Chondrocyte (in vitro differentiated cells): ENCODE measurements at places on chromosomes 1 and 21.

DNA sequence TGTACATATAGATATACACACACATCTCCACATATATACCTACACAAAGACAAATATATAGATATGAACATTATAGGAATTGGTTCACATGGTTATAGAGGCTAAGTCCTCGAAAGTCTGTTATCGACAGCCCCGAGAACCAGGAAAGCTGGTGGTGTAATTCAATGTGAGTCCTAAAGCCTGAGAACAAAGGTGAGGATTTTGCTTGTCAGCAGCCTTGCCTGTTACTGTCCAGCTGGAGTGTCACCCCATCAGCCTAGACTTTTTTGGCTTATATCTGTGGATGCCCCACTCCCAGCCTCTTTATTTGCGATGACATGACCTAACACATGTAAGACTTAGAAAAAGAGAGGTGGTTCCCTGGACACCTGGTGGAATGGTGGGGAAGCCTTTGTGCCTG, 97.0 kb downstream of the GIPC2 start:
- DNase-seq, result no peak

- DNase-seq, result no peak
These were observed 12.5 kb downstream of the CHD5 start for GRCh38 chr1:6167391-6168303.

GRCh38 chr1:192489748-192490147, 85.8 kb upstream of the RGS1 start:
- no peak for DNase-seq

GRCh38 chr1:40810927-40811326, 27.3 kb downstream of the KCNQ4 start:
- DNase-seq, result no peak

DNA sequence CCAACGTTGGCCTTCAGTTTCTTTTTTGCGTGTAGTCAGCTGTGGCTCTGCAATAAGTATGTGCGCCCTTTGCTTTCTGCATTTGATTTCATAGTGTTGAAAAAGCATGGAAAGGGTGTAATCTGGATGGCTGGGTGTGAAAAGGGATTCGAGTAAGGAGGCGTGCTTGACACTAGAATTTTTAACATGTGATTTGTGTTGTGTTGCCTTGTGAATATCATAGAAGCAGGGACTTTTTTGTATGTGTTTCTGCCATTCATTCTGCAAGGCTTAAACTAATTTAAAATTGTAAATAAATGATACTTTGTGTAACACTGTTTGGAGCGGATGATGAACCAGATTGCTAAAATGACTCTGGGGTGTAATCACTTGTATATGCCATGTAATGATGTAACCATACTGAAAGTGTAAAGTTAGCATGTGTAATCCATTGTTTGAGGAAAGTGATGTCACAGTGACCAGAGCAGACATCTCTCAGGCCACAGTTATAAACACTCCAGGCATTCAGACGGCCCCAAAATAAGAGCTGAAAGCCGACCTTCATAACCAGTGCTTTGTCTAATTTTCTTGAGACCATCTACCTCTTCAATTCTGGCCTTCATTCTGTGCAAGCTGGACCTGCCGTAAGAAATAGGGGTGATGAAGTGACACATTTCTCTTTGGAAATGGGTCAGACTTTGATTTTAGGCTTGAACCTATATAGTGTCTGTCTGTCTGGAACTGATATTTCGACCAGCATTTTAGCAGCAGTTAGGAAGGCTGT, 618 bp downstream of the SH3BGR start:
- no peak for DNase-seq

DNA sequence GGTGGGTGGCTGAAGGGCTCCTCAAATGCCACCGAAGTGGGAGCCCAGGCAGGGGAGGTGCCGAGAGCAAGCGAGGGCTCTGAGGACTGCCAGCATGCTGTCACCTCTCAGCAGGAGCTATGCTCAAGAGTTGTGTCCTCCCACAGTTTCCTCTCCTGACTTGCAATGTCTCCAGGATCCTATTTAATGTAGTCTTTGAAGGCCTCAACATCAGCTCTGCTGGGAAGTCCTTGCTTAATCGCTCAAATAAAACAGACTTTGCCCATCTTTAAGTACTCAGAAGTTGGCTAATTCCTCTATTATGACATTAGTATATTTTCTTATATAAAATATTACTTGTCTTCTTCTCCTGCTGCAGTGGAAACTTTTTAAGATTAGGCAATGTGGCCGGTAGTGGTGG, 154.2 kb upstream of the NRIP1 start:
- no peak for DNase-seq

DNA sequence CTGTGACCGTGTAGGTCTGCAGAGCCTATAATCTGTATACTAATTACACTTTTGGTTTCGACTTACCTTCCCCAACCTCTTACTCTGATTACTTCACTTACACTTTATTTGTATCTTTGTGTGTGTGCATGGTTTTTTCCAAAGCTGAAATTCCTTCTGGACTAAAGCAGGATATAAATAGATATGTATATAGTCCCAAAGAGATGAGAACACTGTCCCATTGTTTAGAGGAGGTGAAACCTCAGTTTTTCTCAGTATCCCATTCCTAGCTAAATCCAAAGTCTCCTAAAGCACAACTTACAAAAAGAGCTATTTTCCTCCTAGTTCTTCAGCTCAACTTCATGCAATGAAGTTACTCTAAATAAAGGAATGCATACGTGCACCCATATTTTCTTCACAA, 442.2 kb downstream of the SMYD3 start:
- no peak for DNase-seq

GRCh38 chr1:19138331-19138730, 71.7 kb downstream of the UBR4 start:
- no peak for DNase-seq

DNA sequence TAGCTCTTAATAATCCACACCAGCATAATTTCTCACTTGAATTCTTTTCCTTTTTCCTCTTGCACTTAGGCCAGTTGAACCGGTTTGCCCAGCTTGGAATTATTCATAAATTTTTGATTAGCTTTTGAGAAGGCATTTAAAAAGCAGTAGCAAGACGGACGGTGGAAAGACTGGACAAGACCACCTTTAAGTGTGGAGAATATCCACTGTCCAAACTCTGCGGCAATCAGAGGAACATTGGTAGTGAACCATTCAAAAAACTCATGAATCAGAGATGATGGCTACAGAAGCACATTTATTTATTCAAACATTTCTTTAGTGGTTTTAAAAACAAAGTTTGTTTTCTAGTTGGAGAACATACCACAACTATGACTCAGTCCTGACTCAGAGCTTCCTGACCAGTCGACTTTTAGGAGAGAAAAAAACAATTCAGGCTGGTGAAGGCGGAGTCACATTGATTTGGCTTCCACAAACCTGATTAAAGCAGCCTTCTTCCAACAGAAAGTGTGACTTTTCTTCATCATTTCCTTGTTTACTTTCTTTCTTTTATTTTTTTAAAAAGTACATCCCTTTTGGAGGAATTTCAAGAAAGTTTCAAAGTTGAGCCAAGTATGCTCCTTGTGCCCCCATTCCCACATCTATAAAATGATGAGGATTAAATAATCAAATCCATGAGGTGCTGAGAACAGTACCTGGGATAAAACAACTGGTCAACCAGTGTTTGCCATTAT, 128.8 kb downstream of the ADSS2 start:
- no peak for DNase-seq

GRCh38 chr1:169890761-169891538, 2.7 kb downstream of the SCYL3 start:
- no peak for DNase-seq

DNA sequence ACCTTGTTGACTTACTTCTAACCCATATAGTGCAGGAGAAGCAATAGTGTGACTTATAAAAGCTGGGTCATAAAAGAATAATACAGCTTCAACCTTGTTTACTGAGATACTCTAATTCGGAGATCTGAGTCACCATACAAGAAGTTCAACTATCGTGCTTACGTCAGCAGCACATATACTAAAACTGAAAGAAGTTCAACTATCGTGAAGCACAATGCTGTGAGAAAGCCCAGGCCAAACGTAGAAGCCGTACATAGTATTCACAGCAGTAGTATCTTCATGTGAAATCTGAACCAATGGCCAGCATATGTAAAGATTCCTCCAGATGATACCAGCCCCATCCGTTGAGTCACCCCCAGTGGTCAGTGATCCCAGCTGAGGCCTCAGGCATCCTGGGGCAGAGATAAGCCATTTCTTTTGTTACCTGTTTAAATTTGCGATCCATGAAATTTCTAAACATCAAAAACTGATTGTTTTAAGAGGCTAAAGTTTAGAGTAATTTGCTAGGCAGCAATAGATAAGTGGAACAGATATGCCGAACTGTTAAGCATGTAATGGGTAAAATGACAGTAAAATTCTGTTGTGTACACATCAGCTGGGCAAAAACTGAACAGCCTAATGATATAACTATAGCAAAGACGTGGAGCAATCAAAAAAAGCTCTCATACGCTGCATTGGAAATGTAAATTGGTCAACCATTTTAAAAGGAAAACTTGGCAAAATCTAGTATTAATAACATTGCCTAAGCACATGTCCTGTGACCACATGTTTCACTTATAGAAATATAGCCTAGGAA, 53.9 kb upstream of the SAMD13 start:
- DNase-seq, result no peak

- DNase-seq, result no peak
These were observed 428.4 kb upstream of the B3GALT2 start for GRCh38 chr1:193614817-193615216.

GRCh38 chr21:46151989-46152926, 3.1 kb downstream of the FTCD start:
- peak; percentile 87 for DNase-seq

GRCh38 chr1:95509989-95510388, 276.0 kb downstream of the RWDD3 start:
- DNase-seq, result no peak

GRCh38 chr1:90550626-90551406, 166.3 kb downstream of the BARHL2 start:
- DNase-seq, result no peak

DNA sequence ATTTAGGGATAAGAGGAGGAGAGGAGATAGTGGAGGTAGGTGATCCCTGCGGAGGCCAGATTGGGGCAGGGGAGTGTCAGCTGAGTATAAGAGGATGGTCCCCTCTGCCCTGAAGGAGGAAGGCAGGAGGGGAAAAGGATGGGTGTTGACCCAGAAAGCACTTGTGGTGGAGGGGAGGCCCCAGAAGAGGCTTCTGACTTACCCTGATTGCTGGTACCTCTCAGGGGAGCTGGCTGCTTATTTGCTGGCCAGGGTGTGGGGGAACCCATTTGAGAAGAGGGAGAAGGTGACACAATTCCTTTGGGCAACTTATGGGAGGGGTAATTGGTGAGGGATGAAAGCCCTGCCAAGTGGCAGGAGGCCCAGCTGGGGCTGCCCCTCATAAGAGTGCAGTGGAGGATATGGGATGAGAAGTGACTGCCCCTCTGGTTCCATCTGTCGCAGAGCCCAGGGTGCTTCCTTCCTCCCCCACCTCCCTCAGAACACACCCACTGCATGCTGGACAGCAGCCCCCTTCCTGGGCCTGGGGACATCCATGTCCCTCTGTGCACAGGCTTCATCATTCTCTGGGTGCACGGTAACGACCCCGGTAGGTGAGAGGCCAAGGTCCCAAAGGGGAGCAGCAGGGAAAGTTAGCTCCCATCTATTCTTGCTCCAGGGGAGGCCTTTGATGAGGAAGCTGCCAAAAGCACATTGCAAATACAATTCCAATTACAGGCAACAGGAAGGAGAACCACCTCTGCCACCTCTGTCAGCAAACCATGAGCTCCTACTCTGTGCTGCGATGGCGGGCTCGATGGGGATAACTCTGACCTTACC, 1.4 kb upstream of the PCSK9 start:
- peak; percentile 46 for DNase-seq

DNA sequence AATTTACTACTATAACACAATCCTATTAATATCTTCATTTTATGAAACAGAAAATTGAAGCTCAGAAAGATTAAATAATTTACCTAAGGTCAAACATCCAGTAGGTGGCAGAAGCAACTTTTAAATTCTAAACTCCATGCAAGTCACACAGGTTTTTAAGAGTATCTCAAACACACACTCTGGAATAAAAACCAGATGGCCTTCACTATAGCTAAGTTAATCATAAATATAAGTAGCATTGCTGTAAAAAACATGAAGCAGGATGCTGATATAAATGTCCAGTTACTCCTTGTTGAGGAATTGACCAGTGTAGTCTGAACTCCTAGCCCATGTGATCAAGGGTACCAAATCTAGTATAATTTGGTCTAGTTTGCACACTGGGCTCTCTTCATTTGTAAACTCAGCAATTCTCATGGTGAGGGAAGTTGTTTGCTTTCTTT, 9.4 kb upstream of the FMO3 start:
- no peak for DNase-seq

- DNase-seq, result no peak
These were observed 714 bp upstream of the AKIRIN1 start for GRCh38 chr1:38990386-38990737.

DNA sequence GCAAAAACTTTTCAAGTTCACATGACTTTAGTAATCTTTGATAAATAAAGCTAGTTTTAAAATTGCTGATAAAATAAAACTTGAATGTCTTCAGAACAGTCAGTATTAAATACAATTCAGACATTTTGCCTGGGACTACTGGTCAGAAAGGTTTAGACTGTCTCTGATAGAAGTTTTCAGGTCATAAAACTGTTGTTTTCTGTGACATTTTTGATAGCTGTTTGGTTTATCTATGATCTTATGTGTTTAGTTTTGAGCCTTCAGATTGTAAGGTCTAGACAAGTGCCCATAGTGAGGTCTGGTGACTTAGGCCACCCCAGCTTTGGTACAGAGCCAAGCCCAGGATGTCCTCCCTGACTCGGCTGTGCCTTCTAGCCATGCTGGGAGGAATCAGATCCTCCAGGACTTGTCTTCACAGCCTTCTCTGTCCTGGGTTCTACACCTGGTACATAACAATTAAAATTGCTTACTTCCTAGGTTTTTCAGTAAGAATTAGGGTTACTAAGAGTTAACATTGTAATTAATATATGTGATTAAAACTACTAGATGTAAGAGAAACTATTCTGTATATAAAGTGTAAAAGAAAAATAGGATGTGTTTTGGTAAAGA, 15.1 kb upstream of the DNAH14 start:
- DNase-seq, result no peak

GRCh38 chr1:31182352-31182751, 57.3 kb downstream of the NKAIN1 start:
- no peak for DNase-seq

- no peak for DNase-seq
These were observed 543 bp upstream of the EPHB2 start for GRCh38 chr1:22709891-22710700.

DNA sequence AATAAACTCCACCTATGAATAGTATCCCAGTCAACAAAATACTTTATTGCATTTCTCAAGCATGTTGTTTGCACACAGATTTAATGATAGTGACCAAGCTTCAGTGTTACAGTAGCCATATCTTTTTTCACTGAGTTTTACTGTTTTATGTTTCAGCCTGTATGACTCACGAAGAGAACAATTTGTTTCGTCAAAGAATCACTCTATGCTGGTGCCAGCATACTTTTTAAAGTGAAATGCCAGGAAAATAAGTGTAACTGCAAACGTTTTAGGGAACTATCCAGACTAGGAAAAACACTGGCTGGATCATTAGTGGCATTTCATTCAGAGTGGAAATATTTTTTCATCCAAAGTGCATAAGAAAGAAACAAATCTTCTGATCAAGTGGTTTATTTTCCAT, 210.8 kb downstream of the COL11A1 start:
- DNase-seq, result no peak

- DNase-seq, result no peak
These were observed 61.1 kb upstream of the SMYD2 start for GRCh38 chr1:214219902-214220301.

- no peak for DNase-seq
These were observed 5.1 kb upstream of the HNRNPU start for GRCh38 chr1:244869364-244869827.
